ENCODE measurements at places on chromosomes 3 and 15. TPM values are rescaled to one million over a fixed set of nuclear protein-coding genes. Genes with fewer than 3 reads are reported as not detected.

- H3K4me3 ChIP-seq: no peak overlapping the region
- no peaks in the 10 kb centered on the region for H3K36me3 ChIP-seq
- H3K27ac ChIP-seq: no peak overlapping the region
- DNase-seq: no peak
- H3K4me1 ChIP-seq: no peaks in the 10 kb centered on the region
- H3K27me3 ChIP-seq: no peaks in the 10 kb centered on the region
These were observed 248.6 kb upstream of the SLITRK3 start for GRCh38 chr3:165444745-165445144.

DNA sequence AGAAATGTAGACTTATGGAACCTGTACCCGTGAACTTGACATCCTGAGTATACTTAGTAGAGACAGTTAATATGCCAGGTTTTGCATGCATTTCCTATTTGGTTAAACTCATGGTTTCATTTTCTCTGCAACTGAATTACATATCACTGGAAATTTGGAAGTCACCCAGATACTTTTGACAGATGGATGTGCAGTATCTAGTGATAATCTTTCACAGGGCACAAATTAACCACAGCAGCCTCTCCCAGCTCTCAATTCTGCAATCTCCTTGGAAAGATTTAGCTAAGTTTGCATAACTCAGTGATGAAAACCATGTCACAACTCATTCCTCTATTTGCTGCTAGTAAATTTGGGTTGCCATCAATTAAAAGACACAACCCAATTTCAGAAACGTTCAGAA lies 162.3 kb upstream of the TPM1 start:
- no peaks in the 10 kb centered on the region for H3K27me3 ChIP-seq
- no peak overlapping the region for H3K27ac ChIP-seq
- peaks cover 21% of the 10 kb centered on the region for H3K4me1 ChIP-seq

DNA sequence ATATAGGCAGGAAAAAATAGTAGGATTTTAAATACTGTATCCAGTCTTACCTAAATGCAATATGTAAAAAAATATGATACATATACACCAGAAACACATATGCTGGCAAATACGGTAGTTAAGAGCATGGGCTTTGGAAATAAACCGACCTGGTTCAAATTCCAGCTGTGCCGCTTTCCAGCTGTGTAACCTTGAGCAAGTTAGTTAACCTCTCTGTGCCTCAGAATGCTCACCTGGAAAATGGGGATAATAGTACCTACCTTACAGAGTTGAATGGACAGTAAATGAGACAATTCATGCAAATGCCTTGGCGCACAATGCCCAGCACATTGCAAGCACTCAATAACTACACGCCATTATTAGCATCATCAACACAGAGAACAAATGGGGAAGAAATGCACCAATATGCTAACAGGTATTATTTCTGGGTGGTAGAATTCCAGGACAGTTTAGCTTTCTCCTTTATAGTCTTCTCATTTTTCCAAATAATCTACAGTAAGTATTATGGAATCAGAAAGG lies 50.6 kb downstream of the SUMF1 start:
- no peak for DNase-seq
- no peaks in the 10 kb centered on the region for H3K27me3 ChIP-seq
- no peak overlapping the region for H3K4me3 ChIP-seq
- H3K27ac ChIP-seq: peak overlapping the region; percentile 46
- peaks cover 4% of the 10 kb centered on the region for H3K36me3 ChIP-seq
- H3K4me1 ChIP-seq: peaks cover 19% of the 10 kb centered on the region

GRCh38 chr3:99521551-99521950 lies 116.8 kb upstream of the COL8A1 start:
- DNase-seq: no peak
- no peaks in the 10 kb centered on the region for H3K4me1 ChIP-seq
- H3K27me3 ChIP-seq: no peaks in the 10 kb centered on the region
- no peaks in the 10 kb centered on the region for H3K36me3 ChIP-seq

DNA sequence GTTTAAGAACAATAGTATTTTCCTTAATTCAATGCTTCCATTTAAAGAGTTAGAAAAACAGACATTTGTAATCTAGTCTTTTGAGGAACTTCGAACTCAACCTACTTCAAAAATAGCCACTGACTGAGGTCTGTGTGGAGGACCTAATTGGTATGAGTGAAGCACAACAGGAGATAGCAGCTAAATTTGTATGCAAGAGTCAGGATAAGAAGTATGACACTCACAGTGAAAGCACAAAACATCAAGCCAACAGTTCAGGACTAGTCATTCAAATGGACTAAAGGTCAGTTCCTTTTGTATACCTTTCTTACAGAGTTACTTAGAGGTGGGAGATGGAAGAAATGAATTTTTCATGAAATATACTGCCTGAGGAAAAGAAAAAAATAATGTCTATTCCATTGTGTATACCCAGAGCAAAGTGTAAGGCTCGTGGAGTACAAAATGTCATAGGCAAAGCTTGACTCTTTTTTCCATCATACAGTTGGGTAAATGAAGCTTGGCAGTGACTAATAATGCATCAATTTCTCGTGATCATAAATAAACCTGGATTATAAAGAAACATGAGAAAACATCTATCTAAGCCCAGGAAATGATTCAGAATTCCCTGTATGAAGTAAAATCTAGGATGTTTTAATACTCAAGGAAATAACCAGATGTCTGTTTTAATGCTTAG lies 1005.2 kb upstream of the CADM2 start:
- no peak overlapping the region for H3K4me3 ChIP-seq
- no peaks in the 10 kb centered on the region for H3K4me1 ChIP-seq
- no peak overlapping the region for H3K27ac ChIP-seq
- DNase-seq: no peak
- H3K27me3 ChIP-seq: no peaks in the 10 kb centered on the region

DNA sequence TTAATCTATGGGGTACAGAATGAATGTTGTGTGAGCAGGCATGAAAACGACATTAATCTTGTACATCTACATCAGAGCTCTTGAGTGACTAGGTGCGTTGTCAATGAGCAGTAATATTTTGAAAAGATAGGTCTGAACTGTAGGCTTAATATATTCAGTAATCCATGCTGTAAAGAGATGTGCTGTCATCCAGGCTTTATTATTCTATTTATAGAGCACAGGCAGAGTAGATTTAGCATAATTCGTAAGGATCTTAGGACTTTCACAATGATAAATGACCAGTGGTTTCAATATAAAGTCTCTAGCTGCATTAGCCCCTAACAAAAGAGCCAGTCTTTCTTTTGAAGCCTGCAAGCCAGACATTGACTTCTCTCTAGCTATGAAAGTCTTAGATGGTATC lies 43.0 kb downstream of the NLGN1 start:
- H3K27me3 ChIP-seq: no peaks in the 10 kb centered on the region
- no peak for DNase-seq
- no peak overlapping the region for H3K4me3 ChIP-seq
- H3K4me1 ChIP-seq: no peaks in the 10 kb centered on the region

Gene P3H2
- total RNA-seq: 4.0 TPM

GRCh38 chr3:72627271-72627670 lies 221.0 kb downstream of the SHQ1 start:
- no peaks in the 10 kb centered on the region for H3K36me3 ChIP-seq
- no peak overlapping the region for H3K4me3 ChIP-seq
- H3K27me3 ChIP-seq: no peaks in the 10 kb centered on the region

DNA sequence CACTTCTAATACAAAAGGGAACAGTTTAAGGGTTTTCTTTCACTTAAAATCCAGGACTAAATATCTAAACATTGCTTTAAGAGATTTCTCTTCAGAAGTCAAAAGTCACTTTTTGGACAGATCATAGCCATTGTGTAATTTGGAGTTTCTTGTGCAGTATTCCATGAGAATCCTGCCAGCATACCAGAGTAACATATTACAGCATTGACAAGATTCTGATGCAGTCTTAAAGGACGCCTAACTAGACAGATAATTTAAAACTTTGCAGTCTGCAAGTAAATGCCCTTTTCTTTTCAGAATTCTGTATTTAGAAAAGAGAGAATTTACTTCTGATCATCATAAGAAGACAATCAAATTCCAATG lies 17.5 kb upstream of the IGSF10 start:
- H3K4me1 ChIP-seq: peaks cover 10% of the 10 kb centered on the region
- no peaks in the 10 kb centered on the region for H3K27me3 ChIP-seq
- H3K4me3 ChIP-seq: no peak overlapping the region

Gene HCLS1
- total RNA-seq: 7.3 TPM

DNA sequence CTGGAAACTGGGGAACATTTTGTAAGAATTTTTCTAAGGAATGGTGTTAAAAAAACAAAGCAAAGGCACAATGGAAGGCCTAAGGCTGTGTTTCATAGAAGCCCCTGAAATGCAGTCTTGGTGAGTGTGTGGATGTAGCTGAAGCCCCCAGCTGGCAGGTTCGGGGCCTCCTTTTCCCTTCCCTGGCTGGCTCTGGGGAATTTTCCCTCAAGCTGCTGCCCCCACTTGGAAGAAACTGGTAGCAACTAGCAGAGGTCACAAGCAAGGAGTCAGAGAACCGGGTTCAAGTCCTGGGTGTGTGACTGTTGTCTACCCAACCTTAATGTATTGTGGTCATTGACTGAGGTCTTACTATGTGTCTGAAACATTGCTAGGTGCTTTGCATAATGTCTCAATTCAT lies 85.3 kb upstream of the MYZAP start:
- no peaks in the 10 kb centered on the region for H3K4me1 ChIP-seq
- DNase-seq: no peak
- no peak overlapping the region for H3K27ac ChIP-seq
- H3K4me3 ChIP-seq: no peak overlapping the region
- no peaks in the 10 kb centered on the region for H3K36me3 ChIP-seq
- no peaks in the 10 kb centered on the region for H3K27me3 ChIP-seq

Gene HDC
- 0.09 TPM for total RNA-seq

DNA sequence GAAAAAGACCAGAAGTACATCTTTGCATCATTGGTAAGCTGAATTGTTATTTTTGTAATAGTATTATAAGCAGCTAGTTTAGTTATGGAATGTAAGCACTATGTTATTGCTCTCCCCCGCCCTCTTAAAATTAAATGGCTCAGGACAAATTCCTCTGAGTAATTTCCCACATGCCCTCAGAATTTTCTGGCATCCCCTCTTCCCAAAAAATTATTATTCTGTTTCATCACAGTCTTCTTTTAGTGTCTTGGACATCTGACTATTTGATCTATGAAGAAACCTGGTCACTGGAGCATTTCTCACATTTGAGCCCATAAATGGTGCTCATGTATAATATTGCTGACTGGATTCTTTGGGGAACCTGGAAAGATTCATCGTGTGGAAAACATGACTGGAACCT lies 68.3 kb downstream of the KLHL25 start:
- H3K4me1 ChIP-seq: peaks cover 19% of the 10 kb centered on the region
- H3K27me3 ChIP-seq: no peaks in the 10 kb centered on the region
- H3K4me3 ChIP-seq: no peak overlapping the region

Gene RPL32
- total RNA-seq: 1,204 TPM

- H3K27me3 ChIP-seq: no peaks in the 10 kb centered on the region
- no peak overlapping the region for H3K27ac ChIP-seq
- no peak for DNase-seq
- no peaks in the 10 kb centered on the region for H3K4me1 ChIP-seq
- peaks cover 34% of the 10 kb centered on the region for H3K36me3 ChIP-seq
These were observed 145.8 kb downstream of the CBLB start for GRCh38 chr3:105722943-105723556.

- H3K36me3 ChIP-seq: no peaks in the 10 kb centered on the region
- H3K4me3 ChIP-seq: no peak overlapping the region
- H3K27ac ChIP-seq: no peak overlapping the region
- no peaks in the 10 kb centered on the region for H3K4me1 ChIP-seq
These were observed 286.0 kb upstream of the SUCLG2 start for GRCh38 chr3:67940210-67940952.

DNA sequence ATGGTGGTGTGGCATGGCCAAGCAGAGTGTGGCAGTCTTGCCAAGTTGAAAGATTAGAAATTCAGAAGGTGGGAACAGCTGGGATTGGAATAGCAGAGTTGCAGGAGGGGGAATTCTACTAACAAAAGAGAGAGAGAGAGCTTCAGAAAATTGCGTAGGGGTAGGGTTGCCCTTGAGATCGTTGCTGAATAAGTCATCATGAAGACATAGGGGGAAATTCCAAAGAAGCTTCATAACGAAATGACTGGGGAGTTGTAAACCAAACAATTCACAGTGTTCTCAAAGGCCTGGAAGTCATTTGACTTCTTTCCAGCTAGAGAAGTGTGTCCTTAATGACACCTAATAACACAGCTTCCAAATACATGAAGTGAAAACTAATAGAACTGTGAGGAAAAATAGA lies 26.3 kb upstream of the TIPARP start:
- H3K4me3 ChIP-seq: no peak overlapping the region
- H3K27me3 ChIP-seq: no peaks in the 10 kb centered on the region
- no peak overlapping the region for H3K27ac ChIP-seq
- no peaks in the 10 kb centered on the region for H3K36me3 ChIP-seq

DNA sequence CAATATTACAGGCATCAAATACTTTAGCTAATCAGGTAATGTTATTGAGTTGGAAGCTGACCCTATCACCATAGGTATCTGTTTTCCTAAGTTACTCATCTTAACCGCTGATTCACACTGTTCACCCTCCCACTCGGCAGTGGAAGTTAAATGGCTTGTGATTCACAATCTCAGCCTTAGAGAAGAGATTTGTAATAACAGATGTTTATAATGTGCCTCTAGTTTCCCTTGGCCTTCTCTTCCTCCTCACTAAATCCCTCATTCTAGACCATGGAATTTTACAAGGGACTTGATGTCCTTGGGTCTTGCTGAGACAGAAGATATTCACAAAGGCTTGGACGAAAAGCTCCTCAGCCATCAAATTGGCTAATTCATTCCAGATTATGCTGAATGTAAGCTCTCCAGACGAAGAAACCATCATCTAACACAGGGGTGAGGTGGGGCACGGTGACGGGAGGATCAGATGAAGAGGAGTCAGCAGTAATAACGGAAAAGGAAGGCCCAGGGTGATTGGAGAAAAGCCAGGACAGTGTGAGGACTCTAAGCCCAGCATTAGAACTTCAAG lies 931.7 kb downstream of the MCTP2 start:
- H3K27me3 ChIP-seq: no peaks in the 10 kb centered on the region
- peak overlapping the region; percentile 57 for H3K27ac ChIP-seq
- peak; percentile 12 for DNase-seq
- H3K36me3 ChIP-seq: no peaks in the 10 kb centered on the region
